ENCODE measurements at places on chromosomes 16 and 17.

DNA sequence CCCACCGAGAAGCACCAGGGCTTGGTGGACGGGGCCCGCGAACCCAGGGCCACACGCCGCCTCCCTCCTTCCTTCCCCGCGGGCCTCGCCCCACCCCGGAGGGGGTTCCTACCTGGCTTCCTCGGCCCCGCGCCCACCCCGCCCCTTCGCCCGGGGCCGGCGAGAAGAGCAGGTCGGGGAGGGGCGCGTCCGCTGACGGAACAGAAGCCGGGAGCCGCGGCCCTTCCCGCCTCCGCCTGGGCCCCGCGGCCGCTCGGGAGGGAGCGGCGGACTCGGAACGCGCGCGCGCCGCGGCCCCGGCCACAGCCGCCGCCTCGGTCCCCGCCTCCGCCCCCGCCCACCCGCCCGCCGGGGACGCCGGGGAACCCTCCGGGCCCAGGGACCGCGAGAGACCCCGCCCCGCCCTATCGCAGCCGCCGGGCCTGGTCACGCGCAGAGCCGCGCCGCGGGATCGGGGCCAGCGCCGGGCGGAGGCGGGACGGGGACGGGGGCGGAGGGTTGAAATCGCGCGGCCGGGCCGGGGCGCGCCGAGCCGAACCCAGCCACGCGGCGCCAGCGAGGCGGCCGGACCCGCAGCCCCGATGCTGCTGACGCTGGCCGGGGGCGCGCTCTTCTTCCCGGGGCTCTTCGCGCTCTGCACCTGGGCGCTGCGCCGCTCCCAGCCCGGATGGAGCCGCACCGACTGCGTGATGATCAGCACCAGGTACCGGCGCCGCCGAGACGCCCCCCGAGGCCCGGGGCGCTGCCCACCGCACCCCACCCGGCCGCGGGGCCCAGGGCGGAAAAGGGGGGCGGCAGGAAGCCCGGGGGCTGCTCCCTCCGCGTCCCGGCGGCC is at the start of gene TLCD3A:
Gene TLCD3A, plus strand, starts transcription at position 530 of the 835 bp plus-strand sequence. Its CDS starts 52 bp downstream, at position 582.
- peak; percentile 92 for DNase-seq

GRCh38 chr16:88727871-88728270 is 21.6 kb downstream of the CTU2 start:
- no peak for DNase-seq

DNA sequence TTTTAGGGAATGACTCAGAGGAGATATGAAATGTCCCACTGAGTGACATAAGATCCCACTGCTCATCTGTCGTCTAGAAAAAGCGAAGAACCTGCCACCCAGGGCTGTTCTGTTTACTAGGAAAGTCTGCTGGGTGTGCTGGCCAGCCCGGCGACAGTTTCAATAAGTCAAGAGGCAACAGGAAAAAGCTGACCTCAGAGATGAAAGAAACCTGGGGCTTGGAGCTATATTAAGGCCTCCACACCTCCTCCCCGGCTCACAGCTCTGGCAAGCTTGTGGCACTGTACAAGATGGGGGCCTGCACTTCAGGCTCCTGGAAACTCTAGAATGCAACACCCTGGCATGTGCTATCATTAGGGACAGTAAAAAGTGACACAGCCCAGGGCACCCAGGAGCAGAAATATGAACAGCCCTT is 10.6 kb downstream of the ZFHX3 start:
- DNase-seq: no peak

DNA sequence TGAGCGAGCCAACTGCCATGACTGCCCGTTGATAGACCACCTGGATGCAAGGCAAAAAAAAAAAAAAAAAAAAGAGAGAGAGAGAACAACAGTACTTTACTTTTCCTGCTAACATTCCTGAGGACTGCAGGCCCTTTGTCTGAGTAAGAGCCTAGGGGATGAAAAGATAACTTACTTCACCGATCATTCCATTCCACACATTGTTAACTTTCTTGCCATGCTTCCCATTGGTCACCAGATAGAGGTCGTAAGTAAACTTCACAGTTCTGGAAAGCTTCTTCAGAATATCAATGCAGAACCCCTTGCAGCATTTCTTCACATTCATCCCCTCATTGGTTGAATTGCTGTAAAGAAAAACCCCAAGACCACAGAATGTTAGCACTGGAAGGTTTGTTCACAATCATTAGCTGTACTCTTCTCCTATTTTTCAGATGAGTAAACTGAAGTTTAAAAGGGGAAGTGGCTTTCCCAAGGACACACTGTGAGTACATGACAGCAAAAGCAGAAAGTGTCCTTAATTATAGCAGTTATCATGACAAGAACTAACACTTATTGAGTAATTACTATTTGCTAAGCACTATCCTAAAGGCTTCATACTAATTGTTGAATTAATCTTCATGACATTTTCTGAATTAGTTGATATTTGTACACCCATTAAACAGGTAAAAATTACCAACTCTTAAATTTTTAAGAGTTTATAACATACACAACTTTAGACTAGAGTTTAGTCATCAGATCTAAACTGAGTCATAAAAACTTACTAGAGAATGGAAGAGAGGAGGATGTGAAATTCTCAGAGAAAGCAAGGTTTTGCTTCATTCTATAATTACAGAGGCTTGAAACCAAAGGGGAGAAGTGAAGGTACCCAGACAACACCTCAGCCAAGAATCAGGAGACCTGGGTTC is 341.2 kb downstream of the GRIN2A start:
- DNase-seq: peak; percentile 14

DNA sequence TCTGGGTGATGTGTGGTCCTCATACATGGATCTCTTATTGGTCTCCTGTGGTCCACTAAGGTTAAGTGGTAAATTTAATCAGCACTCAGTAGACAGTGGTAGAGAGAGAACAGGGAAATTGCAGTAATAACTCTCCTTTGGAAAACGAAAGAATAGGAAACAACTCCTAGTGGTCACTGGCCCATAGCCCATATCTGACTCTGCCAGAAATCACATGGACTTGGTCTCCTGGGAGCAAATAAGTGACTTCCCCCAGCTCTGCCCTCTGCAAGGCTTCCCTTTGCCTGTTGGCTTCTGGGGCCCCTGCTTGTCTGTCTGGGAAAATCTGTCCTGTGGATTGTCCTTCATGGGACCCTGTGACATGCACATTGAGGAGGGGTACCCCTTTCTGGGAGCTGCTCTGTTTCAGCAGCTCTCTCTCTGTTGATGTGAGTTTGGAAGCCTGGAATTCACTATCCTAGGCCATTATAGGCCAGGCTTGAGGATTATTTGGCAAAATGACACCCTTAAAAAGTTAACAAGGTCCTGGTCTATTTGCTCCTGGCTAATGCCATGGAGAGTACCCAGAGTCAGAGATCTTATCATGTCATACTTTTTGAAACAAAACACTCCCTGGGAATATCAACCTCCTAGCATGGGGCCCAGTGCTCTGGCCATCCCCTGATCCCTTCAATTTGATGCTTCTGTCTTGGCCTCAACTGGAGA is 58.0 kb upstream of the HNF1B start:
- DNase-seq: no peak

- peak; percentile 59 for DNase-seq
These were observed 930 bp downstream of the SPNS2 start for GRCh38 chr17:4499431-4500190.

DNA sequence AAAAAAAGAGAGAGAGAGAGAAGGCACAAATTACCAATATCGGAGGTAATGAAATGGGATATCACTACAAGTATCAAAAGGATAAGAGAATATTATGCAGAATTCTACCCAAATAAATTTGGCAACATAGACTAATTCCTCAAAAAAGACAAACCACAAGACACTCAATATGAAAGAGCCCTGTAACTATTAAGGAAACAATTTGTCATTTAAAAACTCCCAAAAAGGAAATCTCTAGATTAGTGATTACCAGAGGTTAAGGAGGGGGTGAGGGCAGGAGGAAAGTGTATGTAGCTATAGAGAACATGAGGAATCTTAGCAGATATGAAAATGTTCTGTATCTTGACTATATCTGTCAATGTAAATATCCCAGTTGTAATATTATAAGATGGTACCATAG is 54.0 kb downstream of the CFDP1 start:
- no peak for DNase-seq

GRCh38 chr17:68782789-68783188 is 172.4 kb downstream of the ABCA8 start:
- DNase-seq: no peak

GRCh38 chr17:79920751-79921410 is 81.6 kb upstream of the CBX4 start:
- no peak for DNase-seq

GRCh38 chr17:4796552-4796920 is 572 bp downstream of the PSMB6 start:
- peak; percentile 78 for DNase-seq

GRCh38 chr17:65413390-65413789 is 148.1 kb downstream of the AXIN2 start:
- DNase-seq: no peak

All from iPS-NIHi11 (cell line).